ENCODE measurements at places on chromosomes 2 and 18. TPM values are rescaled to one million over a fixed set of nuclear protein-coding genes. Genes with fewer than 3 reads are reported as not detected.
A peak's percentile ranks its signal among the peaks of the same experiment; 100 is the strongest.

Gene UGT1A8
- total RNA-seq = not detected

Gene C2orf72
- total RNA-seq = 0.66 TPM

Gene CACNB4
- total RNA-seq = 0.31 TPM

Gene CDH2
- total RNA-seq = 0.07 TPM

Gene HMSD
- 25.0 TPM for total RNA-seq

Gene TTN
- 2.8 TPM for total RNA-seq

GRCh38 chr2:187976259-187976985 lies 315.3 kb upstream of the GULP1 start:
- no peak overlapping the region for H3K4me3 ChIP-seq
- H3K27me3 ChIP-seq = no peaks in the 10 kb centered on the region
- no peaks in the 10 kb centered on the region for H3K36me3 ChIP-seq
- H3K27ac ChIP-seq = no peak overlapping the region

GRCh38 chr2:50133766-50134165 lies 898.2 kb downstream of the NRXN1 start:
- H3K27me3 ChIP-seq = no peaks in the 10 kb centered on the region
- no peak overlapping the region for H3K27ac ChIP-seq
- no peak overlapping the region for H3K4me3 ChIP-seq
- H3K4me1 ChIP-seq = no peaks in the 10 kb centered on the region
- H3K36me3 ChIP-seq = no peaks in the 10 kb centered on the region

DNA sequence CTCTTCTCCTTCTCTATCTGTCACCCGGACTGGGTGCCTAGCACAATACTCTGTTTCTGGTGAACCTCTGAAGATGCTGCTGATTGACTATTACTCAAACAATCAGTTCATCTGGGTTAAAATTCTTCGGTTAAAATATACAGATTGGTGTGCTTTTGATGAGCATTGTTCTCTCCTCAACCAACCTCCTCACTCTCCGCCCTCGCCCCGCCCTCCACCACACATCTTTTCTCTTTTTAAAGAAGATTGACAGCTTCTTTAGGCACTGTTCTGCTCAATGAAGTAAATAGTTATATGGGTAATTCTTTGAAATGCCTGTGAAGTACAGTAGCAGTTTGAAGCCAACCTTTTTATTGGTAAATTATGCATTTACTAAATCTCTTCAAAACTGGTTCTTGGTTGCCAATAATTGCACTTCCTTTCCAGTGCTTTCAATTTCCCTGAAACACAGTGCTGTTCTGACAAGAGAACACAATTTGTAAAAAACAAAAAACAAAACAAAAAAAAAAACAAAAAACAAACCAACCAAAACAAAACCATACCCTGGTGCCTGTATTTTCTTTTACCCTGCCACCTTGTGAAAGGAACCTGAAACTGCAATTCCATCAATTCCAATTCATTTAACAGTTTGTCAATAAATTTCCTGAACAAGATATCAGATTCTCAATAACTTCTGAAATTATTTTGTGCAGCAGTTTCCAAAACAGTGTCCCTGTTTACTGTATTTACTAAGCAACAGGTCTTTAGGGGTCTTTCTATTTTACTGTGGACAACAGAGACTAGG lies 188.6 kb downstream of the LRP1B start:
- no peaks in the 10 kb centered on the region for H3K36me3 ChIP-seq
- no peaks in the 10 kb centered on the region for H3K4me1 ChIP-seq
- H3K27me3 ChIP-seq = no peaks in the 10 kb centered on the region
- DNase-seq = no peak
- H3K4me3 ChIP-seq = no peak overlapping the region

GRCh38 chr2:66897691-66898150 lies 462.8 kb downstream of the MEIS1 start:
- H3K36me3 ChIP-seq = no peaks in the 10 kb centered on the region
- H3K4me1 ChIP-seq = no peaks in the 10 kb centered on the region
- no peak for DNase-seq
- no peak overlapping the region for H3K27ac ChIP-seq
- H3K4me3 ChIP-seq = no peak overlapping the region

DNA sequence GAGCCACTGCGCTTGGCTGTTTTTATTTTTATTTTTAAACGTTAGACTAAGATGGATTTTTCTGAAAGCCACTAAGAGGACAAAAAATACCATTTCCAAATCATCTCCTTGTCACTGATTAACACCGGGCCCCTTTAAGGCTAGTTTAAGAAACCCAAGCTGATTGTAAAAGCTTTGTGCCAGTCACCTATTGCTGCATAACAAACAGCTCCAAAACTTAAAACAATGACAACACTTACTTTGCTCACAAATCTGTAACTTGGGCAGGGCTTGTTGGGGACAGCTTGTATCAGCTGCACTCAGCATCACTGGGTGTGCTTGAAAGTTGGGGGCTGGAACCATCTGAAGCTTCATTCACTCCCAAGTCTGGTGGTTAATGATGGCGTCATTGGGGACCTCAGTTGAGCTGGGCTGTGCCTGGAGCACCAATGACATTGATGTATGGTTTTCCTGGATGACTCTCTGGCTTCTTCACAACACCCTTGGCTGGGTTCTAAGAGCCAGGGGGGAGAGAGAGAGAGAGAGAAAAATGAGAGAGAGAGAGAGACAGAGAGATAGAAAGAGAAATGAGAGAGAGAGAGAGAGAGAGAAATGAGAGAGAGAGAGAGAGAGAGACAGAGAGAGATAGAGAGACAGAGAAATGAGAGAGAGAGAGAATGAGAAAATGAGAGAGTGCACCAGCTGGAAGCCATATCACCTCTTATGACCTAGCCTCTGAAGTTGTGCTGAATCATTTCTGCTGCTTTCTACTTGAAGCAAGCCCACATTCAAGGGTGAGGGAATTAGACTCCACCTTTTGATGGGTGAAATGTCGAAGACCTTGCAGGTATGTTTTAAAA lies 26.0 kb upstream of the ATG16L1 start:
- H3K27me3 ChIP-seq = peaks cover 2% of the 10 kb centered on the region
- H3K4me1 ChIP-seq = peaks cover 27% of the 10 kb centered on the region
- no peak overlapping the region for H3K27ac ChIP-seq
- no peak for DNase-seq

DNA sequence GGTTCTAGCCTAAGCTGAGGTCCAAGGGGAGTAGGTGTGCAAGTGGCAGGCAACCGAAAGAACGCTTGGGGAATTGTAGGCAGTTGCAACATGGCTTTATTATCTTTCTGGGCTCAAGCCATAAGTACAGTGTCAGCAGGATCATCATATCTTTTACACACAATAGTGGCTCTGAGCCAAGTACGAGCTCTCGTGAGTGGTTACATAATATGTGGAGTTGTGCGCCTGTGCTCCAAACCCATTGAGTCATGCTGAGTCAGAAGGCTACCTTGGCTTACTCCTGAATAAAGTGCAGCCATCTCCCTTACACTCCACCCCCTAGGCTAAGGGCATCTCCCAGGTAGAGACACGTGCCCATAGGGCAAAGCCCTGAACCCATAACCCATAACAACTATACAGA lies 233.9 kb downstream of the SATB2 start:
- no peaks in the 10 kb centered on the region for H3K36me3 ChIP-seq
- no peak overlapping the region for H3K27ac ChIP-seq
- H3K4me3 ChIP-seq = no peak overlapping the region
- H3K27me3 ChIP-seq = no peaks in the 10 kb centered on the region

GRCh38 chr2:207531032-207531952 lies 1.5 kb downstream of the CREB1 start:
- peaks cover 27% of the 10 kb centered on the region for H3K36me3 ChIP-seq
- peak overlapping the region; percentile 91 for H3K4me3 ChIP-seq
- DNase-seq = peak; percentile 79
- H3K27me3 ChIP-seq = no peaks in the 10 kb centered on the region

- no peak overlapping the region for H3K27ac ChIP-seq
- H3K4me3 ChIP-seq = no peak overlapping the region
- no peaks in the 10 kb centered on the region for H3K36me3 ChIP-seq
- peaks cover 9% of the 10 kb centered on the region for H3K27me3 ChIP-seq
- H3K4me1 ChIP-seq = no peaks in the 10 kb centered on the region
These were observed 46.8 kb downstream of the SH3BP4 start for GRCh38 chr2:234998404-234999211.

- DNase-seq = peak; percentile 29
- peaks cover 6% of the 10 kb centered on the region for H3K27me3 ChIP-seq
- no peaks in the 10 kb centered on the region for H3K4me1 ChIP-seq
These were observed 296.3 kb downstream of the DYSF start for GRCh38 chr2:71749671-71750101.

DNA sequence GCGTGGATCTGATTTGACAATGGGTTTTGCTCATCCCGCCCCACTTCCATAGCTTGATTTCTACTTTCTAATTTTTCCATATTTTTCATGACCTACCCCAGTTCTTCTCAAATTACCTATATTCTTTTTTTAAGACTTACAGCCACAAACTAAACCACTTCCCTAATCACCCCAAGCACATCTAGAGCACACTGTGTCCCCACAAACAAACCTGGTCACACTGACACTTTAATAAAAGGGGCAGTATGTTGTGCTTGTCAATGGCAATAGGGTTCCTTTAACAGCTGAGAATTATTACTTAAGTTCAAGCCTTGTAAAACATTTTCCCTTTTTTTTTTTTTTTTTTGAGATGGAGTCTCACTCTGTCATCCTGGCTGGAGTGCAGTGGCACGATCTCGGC lies 47.1 kb downstream of the MREG start:
- H3K4me3 ChIP-seq = no peak overlapping the region
- peaks cover 42% of the 10 kb centered on the region for H3K4me1 ChIP-seq
- DNase-seq = no peak
- peak overlapping the region; percentile 0 for H3K27ac ChIP-seq
- H3K27me3 ChIP-seq = no peaks in the 10 kb centered on the region

DNA sequence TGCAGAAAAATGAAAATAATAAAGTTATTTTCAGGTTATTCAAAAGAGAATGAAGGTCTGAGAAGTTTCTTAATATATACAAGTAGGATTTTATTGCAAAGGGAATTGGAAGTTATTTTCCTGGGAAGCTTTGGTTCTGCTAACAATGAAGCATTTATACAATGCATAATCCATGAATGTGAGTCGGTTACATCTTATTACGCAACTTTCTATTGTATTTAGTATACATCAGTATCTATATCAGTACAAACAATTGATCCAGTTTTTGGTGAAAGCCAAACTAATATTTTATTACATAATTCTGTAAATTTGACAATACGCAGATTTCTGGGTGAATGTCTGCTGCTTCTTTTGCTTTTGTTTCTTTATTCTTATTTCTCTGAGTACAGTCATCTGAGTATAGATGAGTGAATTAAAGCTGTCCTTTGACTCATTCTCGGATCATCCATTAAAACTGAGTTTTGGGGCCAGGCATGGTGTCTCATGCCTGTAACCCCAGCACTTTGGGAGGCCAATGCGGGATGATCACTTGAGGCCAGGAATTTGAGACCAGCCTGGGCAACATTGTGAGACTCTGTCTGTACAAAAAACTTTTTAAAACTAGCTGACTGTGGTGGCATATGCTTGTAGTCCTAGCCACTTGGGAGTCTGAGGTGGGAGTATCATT lies 108.5 kb downstream of the SOCS6 start:
- H3K27me3 ChIP-seq = peaks cover 1% of the 10 kb centered on the region
- H3K4me3 ChIP-seq = no peak overlapping the region
- no peak overlapping the region for H3K27ac ChIP-seq
- no peaks in the 10 kb centered on the region for H3K4me1 ChIP-seq
- DNase-seq = no peak

DNA sequence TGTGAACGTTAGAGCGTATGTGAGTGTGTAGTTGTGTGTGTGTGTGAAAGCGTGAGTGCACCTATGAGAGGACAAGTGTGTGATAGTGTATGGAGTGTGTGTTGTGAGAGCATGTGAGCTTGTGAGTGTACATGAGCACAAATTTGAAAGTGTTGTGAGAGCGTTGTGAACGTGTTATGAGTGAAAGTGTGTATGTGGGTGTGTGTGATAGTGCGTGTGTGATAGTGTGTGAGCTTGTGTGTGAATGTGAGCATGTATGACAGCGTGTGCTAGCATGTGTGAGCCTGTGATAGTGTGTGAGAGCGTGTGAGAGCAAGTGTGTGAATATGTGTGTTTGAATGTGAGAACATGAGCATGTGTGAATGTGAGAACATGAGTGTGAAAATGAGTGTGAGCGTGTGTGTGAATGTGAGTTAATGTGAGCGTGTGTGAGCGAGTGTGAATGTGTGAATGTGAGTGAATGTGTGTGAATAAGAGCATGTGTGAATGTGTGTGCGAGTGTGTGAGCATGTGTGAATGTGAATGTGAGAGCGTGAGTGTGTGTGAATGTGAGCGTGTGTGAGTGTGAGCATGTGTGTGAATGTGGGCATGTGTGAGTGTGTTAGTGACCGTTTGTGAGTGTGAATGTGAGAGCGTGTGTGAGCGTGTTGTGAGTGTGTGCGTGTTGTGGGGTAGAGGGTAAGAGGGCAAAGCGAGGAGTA lies 25.0 kb downstream of the RALB start:
- H3K27ac ChIP-seq = no peak overlapping the region
- no peak for DNase-seq
- no peak overlapping the region for H3K4me3 ChIP-seq
- peaks cover 30% of the 10 kb centered on the region for H3K36me3 ChIP-seq

GRCh38 chr2:120546865-120547390 lies 188.7 kb upstream of the GLI2 start:
- H3K36me3 ChIP-seq = no peaks in the 10 kb centered on the region
- no peak for DNase-seq
- H3K4me3 ChIP-seq = no peak overlapping the region
- no peaks in the 10 kb centered on the region for H3K4me1 ChIP-seq
- H3K27me3 ChIP-seq = peaks cover 5% of the 10 kb centered on the region

- no peaks in the 10 kb centered on the region for H3K4me1 ChIP-seq
- no peak for DNase-seq
- peaks cover 1% of the 10 kb centered on the region for H3K36me3 ChIP-seq
- no peak overlapping the region for H3K27ac ChIP-seq
- H3K27me3 ChIP-seq = no peaks in the 10 kb centered on the region
- H3K4me3 ChIP-seq = no peak overlapping the region
These were observed 91.4 kb downstream of the GALNT1 start for GRCh38 chr18:35672897-35673296.

Data from activated CD4-positive, alpha-beta T cell treated with anti-CD3 and anti-CD28 coated beads, Interleukin-2, amount 10 ng/mL, durations not matched to agents 24 days and 14 days (primary cell).